CD14-positive monocyte (primary cell): ENCODE measurements at places on chromosomes 1 and 21. TPM values are rescaled to one million over a fixed set of nuclear protein-coding genes. Genes with fewer than 3 reads are reported as not detected.
A peak's percentile ranks its signal among the peaks of the same experiment; 100 is the strongest.

GRCh38 chr1:93615582-93616150 lies 66.0 kb downstream of the BCAR3 start:
- no peak for DNase-seq

The ADORA1 gene
- polyA plus RNA-seq = not detected

The DYNLT5 gene
- polyA plus RNA-seq = 0.28 TPM

GRCh38 chr1:44413740-44414139 lies 8.7 kb downstream of the RNF220 start:
- DNase-seq = no peak

DNA sequence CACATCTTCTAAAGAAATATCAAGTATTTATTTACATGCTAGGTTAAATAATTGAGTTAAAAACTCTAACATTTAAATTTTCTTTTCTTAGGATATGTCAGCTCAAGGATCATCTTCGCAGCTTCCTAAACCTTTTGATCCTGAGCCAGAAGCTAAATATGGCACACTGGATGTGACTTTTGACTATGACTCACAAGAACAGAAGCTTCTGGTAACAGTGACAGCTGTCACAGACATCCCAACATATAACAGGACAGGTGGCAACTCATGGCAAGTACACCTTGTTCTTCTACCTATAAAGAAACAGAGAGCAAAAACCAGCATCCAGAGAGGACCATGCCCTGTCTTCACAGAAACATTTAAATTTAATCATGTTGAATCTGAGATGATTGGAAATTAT lies 132.7 kb upstream of the SERTAD4 start:
- no peak for DNase-seq

The TMPRSS15 gene
- not detected in 2 replicates for polyA plus RNA-seq

- no peak for DNase-seq
Measured at GRCh38 chr1:28439320-28439719, 66.5 kb upstream of the RCC1 start.

The SLC6A17 gene
- polyA plus RNA-seq = not detected

The ADAMTS1 gene
- polyA plus RNA-seq = not detected

DNA sequence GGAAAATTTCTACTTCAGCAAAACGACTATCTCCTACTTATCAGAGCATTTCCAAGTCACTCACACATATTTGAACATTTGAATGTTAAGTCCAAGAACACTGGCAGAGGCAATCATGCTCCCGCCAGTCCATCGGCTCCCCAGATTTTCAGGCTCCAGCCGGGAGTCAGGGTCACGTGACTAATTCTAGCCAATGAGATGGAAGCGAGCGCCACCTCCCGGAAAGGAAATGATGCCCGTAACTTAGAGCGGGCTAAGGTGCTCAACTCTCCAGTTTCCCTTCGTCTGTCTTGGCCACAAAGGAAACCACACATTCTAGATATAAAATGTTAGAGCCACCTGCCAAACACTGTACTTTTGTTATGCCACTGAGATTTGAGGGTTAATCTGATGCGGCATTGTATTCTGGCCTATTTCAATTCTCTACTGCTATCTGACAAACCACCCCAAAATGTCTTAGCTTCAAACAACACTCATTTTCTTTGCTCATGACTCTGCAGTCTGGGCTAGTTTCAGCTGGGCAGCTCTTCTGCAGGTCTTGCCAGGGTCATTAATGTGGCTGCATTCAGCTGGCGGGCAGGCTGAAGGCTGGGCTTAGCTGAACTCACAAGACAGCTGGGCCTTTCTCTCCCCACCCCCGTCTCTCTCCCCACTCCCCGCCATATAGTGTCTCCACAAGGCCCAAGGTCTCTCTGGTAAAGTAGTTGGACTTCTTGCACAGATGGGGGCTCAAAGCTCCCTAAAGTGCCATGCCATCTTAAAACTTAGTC lies 16.5 kb upstream of the LHX4 start:
- no peak for DNase-seq

- DNase-seq = no peak
Measured at GRCh38 chr21:45788198-45788597, 144.7 kb downstream of the PCBP3 start.

DNA sequence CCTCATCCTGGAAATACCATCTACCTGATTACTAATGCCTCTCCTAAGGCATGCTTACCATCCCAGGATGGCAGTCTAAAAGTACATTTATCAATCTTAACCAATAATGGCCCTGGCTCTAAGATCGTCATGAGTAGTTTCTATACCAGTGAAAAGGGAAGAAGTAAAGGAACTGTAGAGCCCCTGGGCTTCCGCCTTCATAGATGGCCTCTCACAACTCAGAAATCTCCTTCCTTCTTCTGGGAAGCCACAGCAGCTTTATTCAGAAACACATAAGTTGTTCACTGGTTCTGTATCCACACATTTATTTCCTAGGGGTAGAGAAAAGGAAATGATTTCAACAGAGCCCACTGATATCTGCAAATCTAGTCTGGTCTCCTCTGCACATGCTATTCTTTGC lies 41.0 kb upstream of the CD5L start:
- peak; percentile 25 for DNase-seq

The MYBPH gene
- 0.16 TPM for polyA plus RNA-seq

DNA sequence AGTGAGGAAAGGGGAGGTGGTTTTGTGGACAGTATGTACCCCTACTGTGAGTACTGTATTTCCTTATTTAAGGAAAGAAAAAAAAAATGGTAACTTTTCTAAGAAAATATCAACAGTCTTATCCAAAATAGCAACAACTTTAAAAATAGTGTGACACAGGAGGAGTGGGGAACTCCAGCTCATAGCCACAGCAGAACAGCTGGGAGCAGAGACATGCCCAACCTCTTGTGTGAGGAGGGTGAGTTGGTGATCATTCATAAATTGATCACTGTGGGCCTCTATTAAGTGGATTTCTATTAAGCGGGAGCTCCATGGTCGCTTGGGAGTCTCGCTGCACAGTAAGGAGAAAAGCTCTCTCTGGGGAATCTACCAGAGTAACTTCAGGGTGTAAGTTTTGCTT lies 158.8 kb upstream of the DUSP10 start:
- DNase-seq = no peak

DNA sequence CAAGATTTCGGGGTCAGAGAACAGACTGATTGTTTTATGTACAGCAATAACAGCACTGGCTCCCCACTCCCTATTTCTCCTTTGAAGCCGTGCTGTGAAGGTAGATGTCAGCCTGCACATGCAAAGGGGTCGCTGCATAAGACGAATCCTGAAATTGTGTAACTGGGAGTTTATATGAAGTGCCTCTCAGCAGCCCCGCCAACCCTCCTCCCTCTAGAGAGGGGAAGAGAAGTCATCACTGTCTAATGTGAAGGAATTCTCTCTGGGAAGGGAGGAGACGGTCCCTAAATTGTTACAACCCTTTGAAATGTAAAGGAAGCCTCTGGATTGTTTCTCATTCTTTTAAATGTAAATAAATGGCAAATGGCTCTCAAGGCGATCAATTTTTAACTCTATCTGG lies 545.3 kb downstream of the PLA2G4A start:
- no peak for DNase-seq
